Inflammatory macrophage treated with lipopolysaccharide for 4 hours (primary cell): ENCODE measurements at places on chromosomes 3 and 15.

DNA sequence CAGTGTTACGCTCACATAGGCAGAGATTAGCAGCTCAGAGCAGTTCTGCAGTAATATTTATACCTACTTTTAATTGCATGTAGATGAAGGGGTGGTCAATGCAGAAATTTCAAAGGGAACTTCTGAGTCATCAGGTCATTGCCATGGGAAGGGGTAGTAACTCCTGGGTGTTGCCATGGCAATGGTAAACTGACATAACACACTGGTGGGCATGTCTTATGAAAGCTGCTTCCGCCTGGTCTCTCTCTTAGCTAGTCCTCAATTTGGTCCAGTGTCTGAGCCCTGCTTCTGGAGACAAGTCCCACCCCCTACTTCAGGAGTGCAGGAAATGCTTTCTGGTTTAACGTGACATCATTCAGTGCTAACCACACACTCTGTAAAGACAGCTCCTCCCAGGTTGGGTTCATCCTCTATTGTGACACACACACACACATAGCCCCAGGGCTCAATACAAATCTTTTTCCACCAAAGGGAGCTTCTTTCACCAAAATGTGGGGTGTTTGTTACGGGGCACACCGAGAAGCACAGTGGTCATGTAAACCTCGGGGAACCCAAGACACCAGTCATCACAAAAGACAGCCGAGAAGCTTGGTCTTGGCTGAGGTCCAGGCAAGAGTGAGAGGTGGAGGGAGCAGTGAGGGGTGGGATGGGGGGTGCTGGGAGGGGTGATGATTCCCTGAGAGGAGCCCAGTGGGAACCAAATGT lies 74.5 kb downstream of the TLE3 start:
- peak; percentile 78 for DNase-seq

- DNase-seq: no peak
Measured at GRCh38 chr15:71066983-71067382, 48.3 kb upstream of the THSD4 start.

GRCh38 chr3:144109944-144110343 lies 138.3 kb downstream of the DIPK2A start:
- peak; percentile 43 for DNase-seq

DNA sequence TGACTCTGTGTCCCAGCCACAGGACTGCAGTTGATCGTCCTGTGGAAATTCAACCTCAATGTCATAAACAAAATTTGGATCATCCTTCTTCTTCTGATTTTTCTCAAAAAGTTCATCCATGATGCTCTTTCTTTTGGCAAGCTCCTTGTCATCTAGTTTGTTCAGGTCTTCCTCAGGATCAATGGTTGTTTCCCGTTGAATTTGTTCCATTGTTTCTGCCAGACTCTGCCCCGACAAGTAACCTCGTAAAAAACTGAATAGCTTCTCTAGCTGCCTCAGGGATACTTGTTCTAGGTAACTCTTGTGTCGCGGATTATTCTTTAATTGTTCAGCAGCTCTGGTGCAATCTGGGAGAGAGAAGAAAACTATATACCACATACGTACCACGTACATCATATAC lies 4.5 kb downstream of the CEP19 start:
- DNase-seq: no peak

DNA sequence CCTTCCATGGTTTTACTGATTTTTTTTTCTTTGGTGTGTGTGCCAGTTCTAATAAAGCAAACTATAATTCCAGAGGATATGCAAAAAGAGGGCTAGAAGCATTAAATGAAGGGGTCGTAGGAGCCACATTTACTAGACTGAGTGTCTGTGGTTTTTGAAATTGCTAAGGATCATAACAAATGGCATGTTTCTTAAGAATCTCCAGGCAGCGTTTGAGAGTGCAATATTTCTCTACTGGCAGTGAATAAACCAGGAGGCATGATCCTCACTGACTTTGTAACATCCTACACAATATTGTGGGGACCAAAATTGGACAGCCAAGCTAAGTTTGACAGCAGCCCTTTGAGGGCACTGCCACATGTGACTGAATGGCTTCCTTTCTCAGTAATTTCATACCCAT lies 115.9 kb upstream of the CCNL1 start:
- DNase-seq: no peak

GRCh38 chr3:39637807-39638206 lies 170.3 kb downstream of the MOBP start:
- DNase-seq: peak; percentile 50
